ENCODE measurements at places on chromosomes 4 and X. TPM values are rescaled to one million over a fixed set of nuclear protein-coding genes. Genes with fewer than 3 reads are reported as not detected.

The FGFR3 gene
- total RNA-seq = 4.0 TPM

The MAGEA2 gene
- total RNA-seq = not detected

The ANOS1 gene
- 2.3 TPM for total RNA-seq

The TMEM35A gene
- total RNA-seq = 3.2 TPM

The NOA1 gene
- total RNA-seq = 12.9 TPM

The LRCH2 gene
- 9.5 TPM for total RNA-seq

The MAMLD1 gene
- total RNA-seq = 8.5 TPM

The CT83 gene
- total RNA-seq = not detected

The FGFBP2 gene
- 0.84 TPM for total RNA-seq

The UGT2B15 gene
- not detected for total RNA-seq

The SFRP2 gene
- total RNA-seq = 91.0 TPM

The TMEM255A gene
- 4.3 TPM for total RNA-seq

The CD38 gene
- total RNA-seq = 7.8 TPM

The CCDC158 gene
- 1.6 TPM for total RNA-seq

The CSAG2 gene
- not detected for total RNA-seq
